ENCODE measurements at places on chromosomes 6 and 20.
A peak's percentile ranks its signal among the peaks of the same experiment; 100 is the strongest.

- DNase-seq: no peak
Measured at GRCh38 chr6:108353853-108354252, 59.0 kb downstream of the AFG1L start.

- DNase-seq: no peak
Measured at GRCh38 chr20:34402461-34402860, 39.4 kb downstream of the ITCH start.

DNA sequence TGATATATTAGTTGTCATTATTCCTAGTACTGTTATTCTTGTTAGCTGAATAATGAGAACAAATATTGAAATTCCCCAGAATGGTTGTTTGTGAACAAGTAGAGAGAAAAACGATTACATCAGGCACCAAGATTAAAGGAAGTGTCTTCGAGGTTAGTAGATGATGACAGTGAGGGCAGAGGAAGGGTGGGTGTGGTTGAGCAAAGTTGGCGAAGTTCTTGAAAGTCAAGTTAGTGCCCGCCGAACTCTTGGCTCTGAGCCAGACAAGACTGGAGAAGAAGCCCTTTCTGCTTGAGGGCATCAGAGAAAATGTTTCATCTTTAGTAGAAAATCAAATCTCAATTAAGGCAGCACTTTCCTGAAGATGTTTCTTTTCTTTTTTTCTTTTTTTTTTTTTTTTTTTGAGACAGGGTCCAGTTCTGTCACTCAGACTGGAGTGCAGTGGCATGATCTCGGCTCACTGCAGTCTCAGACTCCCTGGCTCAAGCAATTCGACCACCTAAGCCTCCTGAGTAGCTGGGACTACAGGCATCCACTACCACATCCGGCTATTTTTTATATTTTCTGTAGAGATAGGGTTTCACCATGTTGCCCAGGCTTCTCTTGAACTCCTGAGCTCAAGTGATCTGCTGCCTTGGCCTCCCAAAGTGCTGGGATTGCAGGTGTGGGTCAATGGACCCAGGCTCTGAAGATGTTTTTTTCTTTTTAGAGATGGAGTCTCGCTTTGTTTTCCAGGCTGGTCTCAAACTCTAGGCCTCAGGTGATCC is 77.1 kb downstream of the SGK1 start:
- no peak for DNase-seq

DNA sequence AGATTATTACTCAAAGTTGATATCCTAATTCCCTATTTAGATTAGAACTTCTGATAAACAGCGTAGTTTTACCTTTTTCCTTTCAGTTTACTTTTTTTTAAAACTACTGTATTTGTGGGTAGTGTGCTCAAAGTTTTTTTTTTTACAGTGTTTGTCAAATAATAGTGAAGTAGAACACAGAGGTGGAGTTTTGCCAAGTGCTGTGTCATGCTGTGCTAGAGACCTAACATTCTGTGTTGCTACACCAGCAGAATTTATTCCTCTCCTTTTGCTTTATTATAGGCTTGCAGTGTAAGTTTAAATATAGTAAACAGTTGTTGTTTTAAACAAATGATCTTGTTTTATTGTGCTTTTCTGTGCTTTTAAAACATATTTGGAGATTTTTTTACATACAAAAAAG is 125.4 kb downstream of the HIVEP1 start:
- DNase-seq: peak; percentile 63

- no peak for DNase-seq
Measured at GRCh38 chr6:152146385-152146784, 338.9 kb downstream of the ESR1 start.

DNA sequence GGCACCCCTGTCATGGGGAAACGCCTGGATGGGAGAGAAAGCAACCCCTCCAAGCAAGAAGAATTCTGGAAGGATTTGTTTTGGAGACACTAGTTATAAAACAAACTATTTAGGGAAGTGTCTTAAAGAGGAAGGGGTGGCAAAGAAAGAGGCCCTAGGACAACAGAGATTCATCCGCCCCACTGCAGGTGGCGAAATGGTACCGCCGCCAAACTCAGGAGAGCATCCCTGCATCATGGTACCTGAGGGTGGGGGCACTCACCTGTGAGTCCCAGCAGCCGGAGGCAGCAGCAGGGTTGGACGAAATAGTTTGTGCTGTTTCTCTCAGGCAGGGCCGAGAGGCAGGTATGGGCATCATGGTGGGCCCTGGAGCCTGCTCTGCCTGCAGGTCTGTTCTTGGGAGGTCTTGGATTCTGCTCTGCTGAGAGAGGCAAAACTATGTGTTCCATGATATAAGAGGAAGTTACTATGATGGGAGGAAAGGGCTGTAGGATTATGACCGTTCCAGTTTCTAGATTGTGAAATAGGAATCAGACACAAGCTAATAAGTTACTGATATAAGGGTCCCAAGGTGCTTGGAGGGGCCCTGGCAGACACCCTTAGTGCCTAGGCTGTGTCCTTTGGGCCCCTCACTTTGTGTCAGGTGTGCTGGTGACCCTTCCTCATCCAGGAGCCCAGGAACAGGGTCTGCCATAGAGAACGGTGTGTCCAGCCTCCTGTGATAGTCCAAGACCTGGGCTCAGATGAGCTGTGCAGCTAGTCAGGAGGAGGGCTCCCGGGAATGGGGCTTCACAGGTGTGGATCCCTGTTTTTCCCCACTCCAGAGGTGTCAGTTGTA is 20.4 kb downstream of the SIRPD start:
- no peak for DNase-seq

GRCh38 chr6:165834613-165835259 is 171.7 kb upstream of the PDE10A start:
- no peak for DNase-seq

- no peak for DNase-seq
Measured at GRCh38 chr6:70700922-70701876, 33.5 kb downstream of the SMAP1 start.

DNA sequence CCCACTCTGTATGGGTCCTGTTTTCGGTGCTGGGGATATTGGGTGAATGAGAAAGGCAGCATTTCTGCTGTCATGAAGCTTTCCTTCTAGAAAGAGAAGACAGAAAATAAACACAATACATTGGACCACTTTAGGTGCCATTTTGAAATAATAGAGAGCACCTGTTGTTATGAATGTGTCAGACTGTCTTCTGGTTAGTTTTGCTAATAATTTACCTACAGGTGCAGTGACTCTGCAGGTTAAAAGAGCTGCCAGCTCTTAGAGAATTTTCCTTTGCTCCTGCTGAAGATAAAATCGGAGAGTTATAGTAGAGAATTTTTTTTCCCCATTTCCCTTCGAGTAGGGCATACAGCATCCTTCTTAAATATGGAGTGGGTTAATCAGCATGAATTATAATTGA is 21.9 kb upstream of the GCLC start:
- DNase-seq: no peak

DNA sequence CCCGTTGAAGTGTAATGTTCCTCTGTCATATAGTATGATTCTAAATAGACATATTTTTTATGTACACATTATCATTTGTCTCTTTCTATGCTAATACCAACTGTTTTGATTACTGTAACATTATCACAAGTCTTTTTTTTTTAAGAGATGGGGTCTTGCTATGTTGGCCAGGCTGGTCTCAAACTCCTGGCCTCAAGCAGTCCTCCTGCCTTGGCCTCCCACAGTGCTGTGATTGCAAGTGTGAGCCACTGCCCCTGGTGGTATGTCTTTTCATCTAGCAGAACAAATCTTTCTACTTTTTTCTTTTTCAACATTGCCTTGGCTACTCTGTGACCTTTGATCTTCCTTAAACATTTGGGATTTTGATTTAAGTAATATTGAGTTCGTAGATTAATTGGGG is 57.7 kb downstream of the SLX4IP start:
- no peak for DNase-seq

- no peak for DNase-seq
Measured at GRCh38 chr20:62296724-62297448, 5.9 kb upstream of the ADRM1 start.

DNA sequence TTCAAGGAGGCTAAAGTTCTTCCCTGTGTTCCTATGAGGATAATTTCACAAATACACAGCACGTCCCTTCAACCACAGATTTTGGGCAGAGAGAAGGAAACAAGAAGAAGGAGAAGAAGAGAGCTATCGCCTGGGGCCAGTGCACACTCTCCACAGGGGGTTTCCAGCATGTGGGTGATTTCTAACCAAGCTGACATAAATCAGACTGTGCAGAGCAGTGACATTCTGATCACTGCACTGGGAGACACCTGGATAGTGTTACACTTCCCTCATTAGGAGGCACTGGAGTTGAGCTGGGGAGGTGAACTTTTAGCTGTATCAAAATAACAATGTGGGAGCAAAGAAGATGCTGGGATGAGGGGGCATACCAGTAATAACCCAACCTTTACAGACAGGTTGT is 71.8 kb upstream of the CENPW start:
- no peak for DNase-seq

DNA sequence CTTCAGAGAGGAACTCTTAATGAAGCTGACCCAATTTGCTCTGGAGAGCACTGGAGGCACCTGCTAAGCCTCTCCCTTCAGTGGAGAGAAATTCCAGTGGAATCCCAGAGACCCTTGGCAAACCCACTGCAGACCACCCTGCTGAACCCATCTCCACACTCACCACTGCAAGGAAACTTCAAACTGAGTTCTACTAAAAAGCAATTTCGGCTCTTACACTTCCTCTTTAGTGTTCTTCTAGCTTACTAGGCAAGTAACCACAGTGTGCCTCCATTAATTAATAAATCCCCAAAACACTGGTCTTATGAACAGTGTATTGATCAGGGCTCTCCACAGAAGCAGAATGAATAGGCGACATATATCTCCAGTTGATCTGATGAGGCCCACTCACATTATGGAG is 43.0 kb upstream of the HLA-E start:
- no peak for DNase-seq

DNA sequence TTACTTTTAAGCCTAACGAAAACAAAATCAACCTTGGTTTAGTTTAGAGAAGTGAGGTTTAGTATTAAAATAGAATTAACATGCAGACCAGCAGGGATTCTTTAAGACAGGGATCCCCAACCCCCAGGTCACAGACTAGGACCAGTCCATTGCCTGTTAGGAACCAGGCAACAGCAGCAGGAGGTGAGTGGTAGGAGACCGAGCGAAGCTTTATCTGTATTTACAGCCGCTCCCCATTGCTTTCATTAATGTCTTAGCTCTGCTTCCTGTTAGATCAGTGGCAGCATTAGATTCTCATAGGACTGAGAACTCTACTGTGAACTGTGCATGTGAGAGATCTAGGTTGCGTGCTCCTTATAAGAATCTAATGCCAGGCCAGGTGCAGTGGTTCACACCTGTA is 225.9 kb downstream of the NKAIN2 start:
- no peak for DNase-seq

DNA sequence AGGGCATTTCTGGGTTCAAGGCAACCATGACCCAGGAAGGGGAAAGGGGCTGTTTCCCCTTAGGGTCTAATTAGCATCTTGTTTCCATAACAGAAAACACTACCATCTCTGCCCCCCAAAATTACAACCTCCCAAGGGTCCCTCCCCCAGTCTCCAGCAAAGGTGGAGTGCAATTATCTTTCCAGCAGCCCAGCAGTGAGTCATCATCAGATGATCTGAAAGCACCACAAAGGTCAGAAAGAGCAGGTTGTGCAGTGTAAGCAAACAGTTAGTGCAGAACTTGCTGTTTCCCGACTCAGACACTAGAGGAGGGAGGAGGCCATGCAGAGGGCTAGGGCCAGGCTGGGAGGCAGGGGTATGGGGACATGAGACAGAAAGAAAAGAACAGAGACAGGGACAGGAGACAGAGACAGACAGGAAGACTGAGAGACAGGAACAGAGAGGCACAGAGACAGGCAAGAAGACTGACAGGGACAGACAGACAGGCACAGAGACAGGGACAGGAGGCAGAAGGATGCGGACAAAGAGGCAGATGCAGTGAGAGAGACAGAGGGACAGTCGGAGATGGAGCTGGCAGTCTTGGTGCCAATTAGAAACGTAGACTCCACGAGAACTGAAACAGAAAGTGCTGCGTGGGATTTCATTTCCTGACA is 62.5 kb downstream of the PYGB start:
- peak; percentile 87 for DNase-seq

GRCh38 chr6:105430685-105431084 is 27.8 kb upstream of the PREP start:
- no peak for DNase-seq

DNA sequence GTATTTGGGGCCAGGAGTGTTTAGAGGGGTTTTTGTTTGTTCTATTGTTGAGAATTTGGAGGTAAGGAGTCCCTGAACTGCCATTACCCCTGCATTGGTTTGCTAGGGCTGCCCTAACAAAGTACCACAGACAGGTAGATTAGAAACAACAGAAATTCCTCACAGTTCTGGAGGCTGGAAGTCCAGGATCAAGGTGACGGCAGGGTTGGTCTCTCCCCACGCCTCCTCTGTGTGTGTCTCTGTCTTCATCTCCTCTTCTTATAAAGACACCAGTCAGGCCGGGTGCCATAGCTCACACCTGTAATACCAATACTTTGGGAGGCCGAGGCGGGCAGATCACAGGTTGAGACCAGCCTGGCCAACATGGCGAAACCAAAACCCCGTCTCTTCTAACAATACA is 97.1 kb upstream of the FAM8A1 start:
- no peak for DNase-seq

- DNase-seq: no peak
Measured at GRCh38 chr20:34061695-34062094, 50.3 kb downstream of the EIF2S2 start.

DNA sequence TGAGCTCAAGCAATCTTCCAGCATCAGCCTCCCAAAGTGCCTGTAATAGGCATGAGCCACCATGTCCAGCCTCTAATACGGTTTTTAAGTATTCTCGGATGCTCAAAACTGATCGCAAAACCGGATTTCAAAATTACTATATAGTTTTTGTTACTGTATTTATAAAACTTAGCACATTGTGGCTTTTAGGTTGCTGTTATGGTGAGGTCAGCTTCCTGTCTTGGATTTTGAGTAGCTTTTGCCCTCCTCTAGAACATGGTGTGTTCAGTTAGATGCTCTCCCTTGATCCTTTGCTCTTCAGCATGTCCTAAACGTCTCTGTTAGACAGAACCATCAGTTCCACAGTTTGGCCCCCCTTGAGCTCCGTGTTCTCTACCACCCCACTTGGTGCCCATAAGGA is 96.2 kb downstream of the RPP40 start:
- DNase-seq: no peak

DNA sequence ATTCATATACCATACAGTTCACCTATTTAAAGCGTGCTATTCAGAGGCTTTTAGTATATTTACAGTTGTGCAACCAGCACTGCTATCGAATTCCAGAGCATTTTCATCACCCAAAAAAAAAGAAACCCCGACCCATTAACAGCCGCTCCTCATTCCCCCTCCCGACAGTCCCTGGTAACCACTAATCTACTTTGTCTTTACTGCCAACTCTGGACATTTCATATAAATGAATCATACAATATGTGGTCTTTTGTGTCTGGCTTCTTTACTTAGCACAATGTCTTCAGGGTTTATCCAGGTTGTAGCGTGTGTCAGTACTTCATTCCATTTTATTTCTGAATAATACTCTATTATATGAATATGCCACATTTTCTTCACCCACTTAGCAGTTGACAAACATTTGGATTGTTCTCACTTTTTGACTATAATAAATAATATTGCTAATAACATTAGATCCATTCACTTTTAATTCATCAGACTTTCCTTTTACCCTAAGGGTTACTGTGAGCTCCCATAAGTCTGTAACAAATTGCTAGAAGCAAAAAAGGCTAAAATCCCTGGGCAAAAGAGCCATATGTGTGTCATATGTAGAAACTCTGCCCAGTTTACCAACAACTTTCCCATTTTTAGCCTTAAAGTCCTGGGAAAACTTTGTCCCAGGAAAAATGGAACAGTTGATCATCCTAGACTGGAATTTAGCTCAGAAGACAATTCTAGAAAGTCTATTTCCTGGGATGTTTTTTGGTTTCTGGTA is 23.2 kb upstream of the ROS1 start:
- peak; percentile 82 for DNase-seq

- peak; percentile 39 for DNase-seq
Measured at GRCh38 chr20:47854687-47855212, 69.5 kb upstream of the SULF2 start.

- DNase-seq: no peak
Measured at GRCh38 chr20:63471717-63471980, 806 bp downstream of the KCNQ2 start.

Measured in HFF-Myc (cell line).